ENCODE measurements at places on chromosomes 7 and 10.

DNA sequence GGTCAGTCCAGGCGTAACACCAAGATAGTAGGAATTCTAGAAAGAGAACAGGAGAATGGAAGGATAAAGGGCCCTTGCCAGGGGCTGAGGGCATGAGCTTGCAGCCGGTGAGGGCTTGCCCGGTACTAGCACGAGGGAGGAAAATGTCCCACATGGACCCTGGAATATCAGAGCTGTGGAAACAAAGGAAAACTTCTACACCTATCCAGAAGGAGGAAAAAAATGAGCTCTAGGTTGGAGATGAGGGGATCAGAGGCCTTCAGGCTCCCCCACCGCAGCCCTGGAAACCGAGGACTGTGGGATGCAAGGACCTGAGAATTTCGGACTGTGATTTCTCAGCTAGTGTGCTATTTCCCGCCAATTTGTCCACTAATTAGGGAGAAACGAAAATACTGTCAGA lies 22.1 kb downstream of the RAMP3 start:
- no peak for DNase-seq

DNA sequence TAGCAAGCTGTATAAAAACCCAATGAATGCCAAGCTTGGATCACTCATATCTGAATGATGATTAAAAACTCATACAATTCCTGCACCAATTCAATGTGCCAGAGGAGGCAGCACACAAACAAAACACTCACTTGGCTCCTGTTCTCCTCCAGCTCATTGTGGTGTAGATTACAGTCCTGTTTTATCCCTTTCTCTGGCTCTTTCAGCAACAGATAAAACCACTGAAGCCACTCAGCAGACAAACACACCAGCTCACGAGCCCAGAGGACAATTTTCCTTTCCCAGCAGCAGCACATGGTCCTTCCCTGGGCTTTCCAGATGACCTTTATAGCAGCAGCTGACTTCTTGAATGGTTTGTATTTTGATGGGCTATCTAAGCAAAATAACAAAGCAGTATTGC lies 107.3 kb upstream of the STARD3NL start:
- DNase-seq, result no peak

DNA sequence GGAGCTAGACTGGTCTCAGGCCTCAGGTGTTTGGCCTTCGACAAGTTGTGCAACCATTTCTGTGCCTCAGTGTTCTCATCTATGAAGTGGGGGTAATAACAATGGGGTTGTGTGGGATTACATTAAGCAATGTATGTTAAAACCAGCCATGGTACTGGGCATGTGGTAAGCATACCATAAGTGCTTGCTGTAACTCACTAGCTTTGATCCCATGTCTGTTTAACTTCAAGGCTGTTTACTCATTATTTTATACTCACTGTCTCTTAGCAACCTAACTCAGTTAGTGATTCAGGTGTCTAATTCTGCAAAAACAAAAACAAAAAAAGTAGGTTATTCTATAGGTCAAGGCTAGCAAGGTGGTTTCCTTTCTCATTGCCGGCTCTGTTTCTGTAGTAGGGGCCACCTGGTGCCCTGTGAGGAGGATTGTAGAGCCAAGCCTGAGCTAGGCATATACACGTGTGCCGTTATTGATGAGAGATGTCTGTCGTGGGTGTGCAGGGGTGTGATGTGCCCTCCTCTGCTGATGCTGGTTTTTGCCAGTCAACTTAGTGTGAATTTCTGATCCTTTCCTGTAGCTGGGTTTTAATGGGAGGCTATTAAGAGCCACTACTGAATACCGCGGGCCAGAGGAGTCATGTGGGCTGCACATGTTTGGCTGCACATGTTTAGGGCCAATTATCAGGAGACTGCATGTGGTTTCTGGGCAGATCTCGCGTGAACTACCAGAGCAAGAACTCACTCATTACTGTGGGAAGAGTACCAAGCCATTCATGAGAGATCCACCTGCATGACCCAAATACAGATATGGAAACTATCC lies 56.2 kb downstream of the EEPD1 start:
- peak; percentile 20 for DNase-seq

DNA sequence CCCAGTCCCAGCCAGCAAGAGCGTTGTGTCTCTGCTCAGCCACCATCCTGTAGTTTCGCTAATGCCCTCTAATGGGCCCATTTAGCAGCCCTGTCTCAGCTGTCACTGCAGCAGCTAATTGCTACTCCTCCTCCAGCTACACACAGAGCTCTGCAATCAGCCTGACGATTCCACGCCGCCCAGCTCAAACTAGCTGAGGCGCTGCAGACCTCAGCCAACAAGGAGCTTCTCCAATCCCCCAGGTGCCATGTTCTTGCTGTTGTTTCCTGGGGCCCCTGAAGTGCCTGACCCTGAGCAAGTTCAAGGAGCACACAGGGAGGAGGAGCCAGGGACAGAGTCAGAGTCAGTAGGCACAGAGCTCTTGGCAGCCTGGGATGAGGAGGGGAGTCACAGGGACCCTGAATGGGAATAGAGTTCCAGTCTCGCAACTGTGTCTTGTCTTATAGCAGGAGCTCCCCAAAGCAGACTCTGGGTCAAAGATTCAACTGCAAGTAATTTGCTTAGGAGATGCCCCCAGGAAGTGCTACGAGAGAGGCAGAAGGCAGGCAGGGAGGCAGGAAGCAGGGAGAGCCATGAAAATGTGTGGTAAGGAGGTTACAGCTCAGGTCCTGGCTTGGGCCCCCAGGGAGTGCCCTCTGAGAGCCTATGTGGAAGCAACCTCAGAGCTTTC lies 135.8 kb upstream of the UNC5B start:
- no peak for DNase-seq

DNA sequence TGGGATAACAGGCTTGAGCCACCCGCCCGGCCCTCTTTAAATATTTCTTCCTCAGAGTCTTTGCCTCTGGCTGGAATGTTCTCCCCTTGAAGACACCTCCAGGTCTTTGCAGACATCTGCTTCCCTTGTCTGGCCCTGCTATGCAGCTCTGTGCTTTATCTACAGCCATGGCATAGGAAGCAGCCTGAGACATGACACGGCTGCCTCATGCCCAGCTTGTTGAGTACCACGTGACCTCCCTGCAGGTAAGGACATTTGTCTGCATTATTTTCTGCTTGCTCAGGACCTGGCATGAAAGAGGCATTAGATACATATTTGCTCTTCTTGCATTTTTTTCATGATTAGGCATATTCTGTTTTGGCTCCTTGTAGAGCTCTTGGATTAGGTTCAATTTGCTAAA lies 113.8 kb upstream of the KLF6 start:
- no peak for DNase-seq

DNA sequence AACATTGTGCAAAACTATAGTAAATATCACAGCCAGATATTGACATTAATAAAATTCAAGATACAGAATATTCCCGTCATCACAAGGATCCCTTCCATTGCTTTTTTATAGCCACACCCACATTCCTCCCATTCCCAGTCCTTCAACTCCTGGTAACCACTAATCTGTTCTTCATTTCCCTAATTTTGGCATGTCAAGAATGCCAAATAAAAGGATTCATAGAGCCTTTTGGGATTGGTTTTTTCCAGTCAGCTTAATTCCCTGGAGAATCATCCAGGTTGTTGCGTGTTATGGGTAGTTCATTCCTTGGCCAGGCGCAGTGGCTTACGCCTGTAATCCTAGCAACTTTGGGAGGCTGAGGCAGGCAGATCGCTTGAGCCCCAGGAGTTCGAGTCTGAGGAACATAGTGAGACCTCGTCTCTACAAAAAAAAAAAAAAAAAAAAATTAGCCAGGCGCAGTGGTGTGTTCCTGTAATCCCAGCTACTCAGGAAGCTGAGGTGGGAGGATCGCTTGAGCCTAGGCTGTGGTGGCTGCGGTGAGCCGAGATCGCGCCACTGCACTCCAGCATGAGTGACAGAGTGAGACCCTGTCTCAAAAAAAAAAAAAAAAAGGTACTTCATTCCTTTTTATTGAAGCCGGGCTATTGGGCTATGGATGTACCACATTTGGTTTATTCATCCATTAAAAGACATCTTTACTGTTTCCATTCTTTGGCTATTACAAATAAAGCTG lies 2.7 kb downstream of the OGDH start:
- DNase-seq, result peak; percentile 24

DNA sequence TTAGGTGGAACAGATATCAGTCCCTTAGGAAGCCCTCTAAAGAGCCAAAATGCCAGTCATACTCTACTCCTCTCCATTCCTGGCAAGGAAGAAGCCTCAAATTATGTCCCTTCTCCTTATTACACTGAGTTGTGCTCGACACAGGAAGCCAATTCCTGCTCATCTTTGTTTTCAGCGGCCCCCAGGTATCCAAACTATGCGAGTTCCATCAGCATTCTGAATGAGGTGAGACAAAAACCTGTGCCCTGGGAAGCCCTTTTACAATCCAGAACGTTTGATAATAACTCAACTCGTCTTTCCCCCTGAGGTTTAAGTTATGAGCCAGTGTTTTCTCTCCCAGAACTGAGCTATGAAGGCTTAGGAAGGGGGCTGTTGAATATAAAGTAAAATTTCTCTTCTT lies 580.5 kb downstream of the NXPH1 start:
- no peak for DNase-seq

GRCh38 chr7:105219771-105220160 lies 169.0 kb downstream of the SRPK2 start:
- no peak for DNase-seq

DNA sequence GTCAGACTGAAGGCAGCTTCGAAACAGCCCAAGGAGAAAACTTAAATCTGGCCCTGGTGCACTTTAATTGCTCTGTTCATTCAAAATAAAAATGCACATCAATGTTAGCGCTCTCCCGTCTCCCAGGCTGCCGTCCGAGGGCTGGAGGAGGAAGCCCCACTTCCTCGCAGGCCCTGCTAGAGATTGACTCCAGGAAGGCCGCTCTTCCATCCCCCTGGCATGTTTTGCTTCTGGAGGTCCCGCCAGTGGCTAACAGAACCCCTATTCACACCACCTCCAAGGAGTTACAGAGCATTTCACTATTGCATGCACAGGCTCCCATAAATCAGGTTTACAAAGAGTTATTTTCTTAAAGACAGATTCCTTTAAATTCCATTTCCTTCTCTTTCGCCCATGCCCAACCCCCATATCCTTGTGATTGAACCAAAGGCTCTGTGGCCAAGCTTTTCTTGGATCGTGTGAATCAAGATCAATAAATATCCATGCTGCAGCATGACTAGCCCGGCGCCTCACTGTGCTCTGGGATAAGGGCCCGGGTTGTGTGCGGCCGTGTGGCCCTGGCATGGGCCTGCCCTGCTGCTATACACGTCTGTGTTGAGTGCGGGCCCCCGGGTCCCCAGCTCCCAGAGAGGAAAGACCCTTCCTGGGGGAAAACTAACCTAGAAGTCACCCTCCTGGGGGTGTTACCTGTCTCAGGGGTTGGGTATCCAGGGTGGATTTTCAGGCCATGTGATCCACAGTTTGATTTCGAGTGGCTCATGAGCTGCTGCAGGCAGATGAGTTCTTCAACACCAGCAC lies 118.7 kb upstream of the GDF10 start:
- no peak for DNase-seq
